ENCODE measurements at places on chromosomes 12 and 14.

DNA sequence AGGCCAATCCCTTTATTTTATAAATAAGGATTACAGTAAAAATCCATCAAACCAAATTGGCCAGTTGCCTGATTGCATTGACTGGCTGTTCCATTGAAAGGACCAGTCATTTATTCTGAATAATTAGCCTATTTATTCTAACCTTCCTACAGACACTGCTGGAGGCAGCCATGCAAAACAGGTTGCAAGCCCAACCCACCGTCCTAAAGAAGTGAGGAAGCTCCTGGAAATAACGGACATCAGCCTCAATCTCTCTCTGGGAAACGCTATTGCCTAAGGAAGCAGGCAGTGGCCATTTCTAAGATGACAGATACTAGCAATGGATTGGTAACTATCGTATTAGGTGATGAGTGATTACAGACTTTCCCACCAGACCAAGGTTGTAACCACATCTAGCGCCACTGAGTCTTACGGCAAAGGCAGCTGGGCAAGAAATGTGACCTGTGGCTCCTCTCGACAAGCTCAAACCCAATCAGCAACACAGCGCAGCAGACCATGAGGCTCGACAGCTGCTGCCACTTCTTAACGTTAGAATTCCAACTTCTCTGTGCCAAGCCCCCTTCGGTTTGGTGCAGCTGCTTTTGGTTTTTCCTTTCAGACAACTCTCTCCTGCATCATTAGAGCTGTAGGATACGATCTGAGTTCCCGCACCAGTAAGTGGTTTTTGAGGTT is 134.2 kb downstream of the KCNK10 start:
- no peak for DNase-seq

DNA sequence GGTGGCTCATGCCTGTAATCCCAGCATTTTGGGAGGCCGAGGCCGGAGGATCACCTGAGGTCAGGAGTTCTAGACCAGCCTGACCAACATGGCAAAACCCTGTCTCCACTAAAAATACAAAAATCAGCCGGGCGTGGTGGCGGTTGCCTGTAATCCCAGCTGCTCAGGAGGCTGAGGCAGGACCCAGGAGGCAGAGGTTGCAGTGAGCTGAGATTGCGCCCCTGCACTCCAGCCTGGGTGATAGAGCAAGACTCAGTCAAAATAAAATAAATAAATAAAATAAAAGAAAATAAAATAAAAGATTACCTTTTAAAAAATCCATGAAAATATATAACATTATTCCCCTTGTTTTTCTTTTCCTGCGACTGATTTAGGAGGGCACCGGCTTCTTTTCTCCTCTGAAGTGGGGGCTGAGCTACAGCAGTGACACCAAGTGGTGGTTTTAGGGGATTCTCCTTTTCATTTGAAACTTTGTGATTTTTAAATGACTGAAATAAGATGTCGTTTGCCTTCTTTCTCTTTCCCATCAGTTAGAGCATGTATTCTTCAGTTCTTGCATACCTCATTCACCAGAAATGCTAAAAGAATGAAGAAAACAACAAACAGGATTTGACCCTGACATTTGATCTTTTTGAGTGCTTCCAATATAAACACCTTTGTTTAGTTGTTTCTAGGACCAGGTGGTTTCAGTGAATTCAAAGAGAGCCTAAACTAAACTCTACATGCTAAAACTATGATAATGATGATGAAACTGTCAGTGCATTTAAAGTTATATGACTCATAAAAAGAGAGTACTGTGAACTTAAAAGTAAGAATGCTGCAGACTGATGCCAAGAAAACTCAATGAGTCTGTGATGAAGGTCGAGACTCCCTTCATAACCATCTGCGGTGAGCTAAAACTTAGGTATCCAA is 22.6 kb upstream of the PKP2 start:
- DNase-seq, result no peak

DNA sequence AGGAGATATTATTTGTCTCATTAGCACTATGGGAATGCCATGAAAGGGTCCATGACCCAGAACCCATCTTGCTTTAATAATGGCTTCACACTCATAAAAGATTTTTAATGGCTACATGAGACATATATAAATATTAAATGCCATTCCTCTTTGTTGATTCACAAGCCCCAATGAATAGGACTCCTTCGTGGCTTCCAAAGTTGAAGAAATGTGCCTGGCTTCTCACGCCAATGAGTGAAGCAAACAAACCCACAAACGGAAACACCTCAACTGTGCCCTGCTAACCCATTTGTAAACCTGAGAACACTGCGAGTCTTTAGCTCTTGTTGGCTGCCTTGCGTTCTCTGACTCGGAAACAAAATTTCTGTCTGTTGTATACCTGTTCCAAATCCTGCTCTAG is 381.7 kb upstream of the DDHD1 start:
- no peak for DNase-seq

DNA sequence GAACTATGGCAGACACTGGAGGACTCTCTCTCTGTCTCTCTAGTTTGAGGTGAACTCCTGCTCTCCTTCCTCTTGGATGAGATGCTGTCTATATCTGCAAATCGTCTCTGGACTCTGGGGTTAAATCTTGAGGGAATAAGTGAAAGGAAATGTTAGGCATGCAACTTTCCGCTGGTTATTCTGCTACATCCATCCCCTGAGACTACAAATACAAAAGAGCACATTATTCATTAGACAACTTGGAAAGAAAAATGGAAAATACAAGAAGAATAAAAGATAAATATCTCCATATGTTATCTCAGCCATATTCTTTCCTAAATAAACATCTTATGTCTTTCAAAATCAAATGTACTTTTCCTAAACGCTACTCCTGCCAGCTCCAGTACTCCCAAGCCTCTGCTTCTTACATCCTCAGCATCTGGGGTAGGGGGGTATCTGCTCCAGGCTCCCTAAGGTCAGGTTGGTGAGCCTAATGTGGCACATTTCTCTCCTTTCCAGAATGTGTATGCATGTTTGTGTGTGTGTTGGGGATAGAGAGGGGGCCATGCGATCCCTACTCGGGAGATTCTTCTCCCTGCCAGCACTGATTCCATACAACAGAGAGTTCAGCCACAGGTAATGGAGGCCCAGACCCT is 102.9 kb upstream of the FSCB start:
- no peak for DNase-seq

- no peak for DNase-seq
Observed at GRCh38 chr12:79983986-79984620, 49.2 kb upstream of the PPP1R12A start.

GRCh38 chr12:118312578-118312977 is 60.1 kb downstream of the TAOK3 start:
- no peak for DNase-seq

DNA sequence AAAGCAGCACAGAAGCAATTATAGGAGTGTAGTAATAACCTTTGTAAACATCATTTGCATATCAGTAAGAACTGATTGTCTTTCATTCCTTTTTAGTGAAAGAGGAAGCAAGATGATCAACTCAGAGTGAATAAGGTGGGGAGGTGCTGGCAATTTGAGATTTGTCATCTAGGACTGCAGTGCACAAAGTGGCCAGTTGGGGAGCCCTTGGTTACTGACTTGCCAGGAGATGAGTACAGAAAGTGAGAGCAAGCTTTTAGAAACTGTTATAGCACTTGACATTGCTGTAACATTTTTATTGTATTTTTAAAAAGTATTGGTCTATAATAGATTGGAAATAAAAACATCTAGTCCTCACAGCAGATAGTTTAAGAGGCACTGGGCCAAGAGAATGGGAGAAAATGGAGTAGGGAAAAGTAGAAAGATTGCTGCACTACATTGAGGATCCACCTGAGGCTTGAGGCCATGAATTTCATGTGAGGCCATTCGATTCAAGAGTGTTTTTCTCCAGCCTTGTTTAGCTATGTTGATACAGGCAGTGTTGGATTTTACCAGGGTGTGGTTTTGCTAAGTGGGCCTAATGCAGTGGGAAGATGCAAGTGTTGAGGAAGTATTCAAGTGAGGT is 98.2 kb downstream of the SNAPC1 start:
- DNase-seq, result no peak

DNA sequence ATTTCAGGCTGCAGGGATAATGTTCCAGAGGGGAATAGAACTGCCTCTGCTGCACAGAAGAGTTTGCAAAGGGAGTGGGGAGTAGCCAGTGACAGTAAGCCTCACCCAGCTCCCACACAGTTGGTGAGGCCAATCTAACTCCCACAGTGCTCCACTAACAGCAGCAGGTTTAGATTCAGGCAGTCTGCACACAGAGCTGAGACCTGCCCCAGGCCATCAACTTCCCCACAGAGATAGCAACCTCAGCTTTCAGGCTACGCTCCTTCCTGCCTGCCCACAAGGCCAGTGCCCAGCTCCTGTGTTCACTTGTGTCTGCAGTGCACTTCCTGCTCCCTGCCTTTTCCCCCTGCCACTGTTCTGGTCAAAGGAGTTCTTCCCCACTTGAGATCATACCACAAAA is 107.5 kb downstream of the TBC1D30 start:
- DNase-seq, result no peak

GRCh38 chr12:124208489-124208888 is 86.4 kb upstream of the RFLNA start:
- DNase-seq, result no peak

GRCh38 chr12:60059180-60059579 is 463.4 kb downstream of the SLC16A7 start:
- DNase-seq, result no peak

GRCh38 chr12:81588235-81589008 is 170.7 kb downstream of the PPFIA2 start:
- no peak for DNase-seq

DNA sequence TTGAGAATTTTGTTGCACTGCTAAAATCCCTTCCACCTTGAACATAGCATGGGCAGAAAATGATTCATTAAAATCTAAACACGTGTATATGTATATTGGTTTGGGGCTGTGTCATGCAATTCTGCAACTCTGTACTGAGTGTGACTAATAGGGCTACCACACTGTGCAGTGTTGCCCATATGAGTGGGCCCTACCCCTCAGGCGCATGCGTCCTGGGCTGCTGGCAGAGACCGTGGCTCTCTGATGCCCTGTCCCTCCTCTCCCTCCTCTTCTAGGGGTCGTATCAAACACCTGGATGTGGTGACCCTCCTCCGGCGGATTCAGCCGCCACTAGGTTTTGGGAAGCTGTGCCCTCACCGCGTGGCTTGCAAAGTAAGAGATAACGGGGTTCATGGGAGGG is 128.4 kb upstream of the FKBP4 start:
- DNase-seq, result no peak

- DNase-seq, result no peak
Observed at GRCh38 chr12:123151457-123152454, 866 bp upstream of the PITPNM2 start.

- no peak for DNase-seq
Observed at GRCh38 chr12:130813436-130813835, 25.6 kb downstream of the STX2 start.

Data from HL-60 (cell line).